ENCODE measurements at places on chromosomes 11 and 22. TPM values are rescaled to one million over a fixed set of nuclear protein-coding genes. Genes with fewer than 3 reads are reported as not detected.
A peak's percentile ranks its signal among the peaks of the same experiment; 100 is the strongest.

- no peak for DNase-seq
These were observed 76.1 kb downstream of the SERGEF start for GRCh38 chr11:17936790-17937189.

GRCh38 chr11:60982184-60982583 is 10.7 kb downstream of the CD6 start:
- DNase-seq = no peak

DNA sequence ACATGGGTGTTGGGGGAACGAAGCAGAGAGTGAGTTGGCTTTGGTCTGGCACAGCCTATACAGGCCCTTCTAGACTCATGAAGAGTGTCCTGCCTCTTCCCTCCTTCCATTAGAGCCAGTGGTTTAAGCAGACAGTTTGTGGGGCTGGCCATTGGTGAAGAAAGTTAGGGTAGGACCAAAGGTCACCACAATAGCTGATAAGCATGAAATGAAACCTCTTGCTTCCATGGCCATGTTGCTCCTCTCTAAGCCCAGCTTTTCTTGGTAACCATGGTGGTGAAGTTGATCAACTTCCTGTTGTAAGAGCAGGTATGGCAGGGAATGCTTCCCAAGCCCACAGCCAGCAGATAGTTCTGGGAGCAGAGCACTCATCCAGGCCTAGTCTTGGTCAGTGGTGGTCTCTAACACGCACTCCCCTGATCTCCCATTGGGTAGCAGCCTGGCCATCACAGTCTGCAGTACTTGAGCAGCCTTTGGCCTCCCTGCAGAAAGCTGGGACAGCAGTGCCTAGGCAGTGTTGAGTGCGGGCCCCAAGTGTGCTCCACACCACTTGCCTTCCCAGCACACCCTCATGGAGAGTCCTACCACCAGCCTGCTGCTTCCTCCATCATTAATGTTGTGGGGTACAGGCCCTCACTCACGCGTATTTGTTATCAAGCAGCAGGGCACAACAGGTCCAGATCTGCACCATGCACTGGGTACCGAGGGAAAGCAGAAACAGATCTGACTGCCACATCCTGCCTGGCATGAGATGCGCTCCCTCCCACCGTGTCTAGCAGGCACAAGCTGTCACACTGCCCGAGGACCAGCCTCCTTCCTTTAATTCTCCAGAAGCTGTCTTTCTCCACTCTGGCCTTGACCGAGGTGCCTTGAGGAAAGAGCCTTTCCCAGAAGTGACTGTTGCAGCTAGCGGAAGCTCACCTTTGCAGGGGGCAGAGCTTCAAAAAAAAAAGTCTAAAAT is 65.8 kb upstream of the SUSD2 start:
- DNase-seq = no peak

GRCh38 chr11:35390737-35391682 is 28.3 kb downstream of the SLC1A2 start:
- peak; percentile 59 for DNase-seq

GRCh38 chr11:60840470-60841430 is 1.2 kb upstream of the CCDC86 start:
- peak; percentile 76 for DNase-seq

- DNase-seq = no peak
These were observed 535.0 kb downstream of the TBC1D22A start for GRCh38 chr22:47297261-47298016.

DNA sequence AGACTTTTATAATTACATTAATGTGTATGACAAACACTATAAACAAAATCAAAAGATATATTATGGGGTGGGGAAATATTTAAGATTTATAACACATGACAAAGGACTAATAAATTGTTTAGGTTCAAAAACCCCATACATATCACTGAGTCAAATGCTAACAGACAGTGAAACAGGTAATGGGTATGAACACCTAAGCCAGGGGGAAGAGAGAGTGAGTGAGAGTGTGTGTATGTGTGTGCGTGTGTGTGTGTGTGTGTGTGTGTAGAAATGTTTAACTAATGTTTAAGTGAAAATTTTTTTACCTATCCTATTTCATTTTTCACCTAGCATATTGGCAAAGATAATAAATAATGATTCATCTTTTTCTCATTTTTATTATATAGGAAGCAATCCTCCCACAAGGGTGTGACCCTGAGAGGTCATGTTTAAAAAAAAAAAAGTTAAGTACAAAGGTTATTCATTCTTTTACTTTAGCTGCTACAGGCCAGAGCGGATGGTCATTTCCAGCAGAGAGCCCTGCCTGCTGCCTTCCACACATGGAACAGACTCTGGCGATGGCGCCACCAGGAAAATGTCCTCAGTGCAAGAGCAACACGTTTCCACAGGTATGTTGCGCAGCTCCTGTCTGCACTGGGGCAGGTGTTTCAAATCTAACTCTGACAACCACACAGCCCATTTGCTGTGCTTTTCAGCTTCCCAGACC is 72.9 kb downstream of the PISD start:
- no peak for DNase-seq

Gene SMIM38
- 8.1 TPM for polyA plus RNA-seq

Data from stomach (tissue), 19 donors.